ENCODE measurements at places on chromosomes 3 and 15.

GRCh38 chr15:63719281-63719680 lies 114.5 kb downstream of the HERC1 start:
- no peak for DNase-seq

- no peak for DNase-seq
These were observed 3.5 kb downstream of the EIF4A2 start for GRCh38 chr3:186786922-186787321.

- peak; percentile 38 for DNase-seq
These were observed 355.1 kb downstream of the CLSTN2 start for GRCh38 chr3:140290105-140290504.

DNA sequence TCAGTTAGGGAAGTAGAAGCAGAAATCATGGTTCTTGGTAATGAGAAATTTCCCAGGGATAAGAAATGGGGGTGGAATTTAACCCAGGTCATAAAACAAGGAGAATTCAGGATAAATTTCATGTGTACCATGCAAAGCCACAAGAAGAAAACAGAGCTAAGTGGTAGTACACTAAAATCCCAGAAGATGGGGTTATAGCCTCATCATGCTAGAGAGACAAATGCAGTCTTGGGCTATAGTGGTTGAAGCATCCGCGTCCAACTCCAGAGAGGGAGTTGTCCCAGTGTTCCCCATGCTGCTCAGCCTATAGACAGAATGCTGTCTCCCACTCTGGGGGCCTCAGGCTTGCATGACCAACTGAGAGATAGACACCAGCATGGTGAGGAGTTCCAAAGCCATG lies 36.2 kb upstream of the CLRN1 start:
- peak; percentile 53 for DNase-seq

DNA sequence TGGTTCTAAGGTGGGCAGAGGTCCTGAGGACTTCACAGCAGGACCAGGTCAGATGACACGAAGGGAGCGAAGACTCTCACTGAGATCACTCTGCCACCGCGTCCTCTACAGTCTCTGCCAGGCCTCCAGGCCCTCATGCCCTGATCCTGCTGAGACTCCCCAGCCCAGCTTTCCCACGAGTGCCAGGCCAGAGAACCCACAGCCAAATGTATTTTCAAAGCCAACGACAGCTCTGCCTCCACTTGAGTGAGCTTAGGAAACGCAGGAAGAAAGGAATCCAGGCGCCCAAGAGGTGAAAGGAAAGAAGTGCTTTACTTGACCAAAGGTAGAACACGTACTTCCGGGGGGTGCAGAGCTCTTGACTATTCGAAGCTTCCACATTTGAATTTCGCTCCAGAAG lies 275.0 kb downstream of the XXYLT1 start:
- no peak for DNase-seq

DNA sequence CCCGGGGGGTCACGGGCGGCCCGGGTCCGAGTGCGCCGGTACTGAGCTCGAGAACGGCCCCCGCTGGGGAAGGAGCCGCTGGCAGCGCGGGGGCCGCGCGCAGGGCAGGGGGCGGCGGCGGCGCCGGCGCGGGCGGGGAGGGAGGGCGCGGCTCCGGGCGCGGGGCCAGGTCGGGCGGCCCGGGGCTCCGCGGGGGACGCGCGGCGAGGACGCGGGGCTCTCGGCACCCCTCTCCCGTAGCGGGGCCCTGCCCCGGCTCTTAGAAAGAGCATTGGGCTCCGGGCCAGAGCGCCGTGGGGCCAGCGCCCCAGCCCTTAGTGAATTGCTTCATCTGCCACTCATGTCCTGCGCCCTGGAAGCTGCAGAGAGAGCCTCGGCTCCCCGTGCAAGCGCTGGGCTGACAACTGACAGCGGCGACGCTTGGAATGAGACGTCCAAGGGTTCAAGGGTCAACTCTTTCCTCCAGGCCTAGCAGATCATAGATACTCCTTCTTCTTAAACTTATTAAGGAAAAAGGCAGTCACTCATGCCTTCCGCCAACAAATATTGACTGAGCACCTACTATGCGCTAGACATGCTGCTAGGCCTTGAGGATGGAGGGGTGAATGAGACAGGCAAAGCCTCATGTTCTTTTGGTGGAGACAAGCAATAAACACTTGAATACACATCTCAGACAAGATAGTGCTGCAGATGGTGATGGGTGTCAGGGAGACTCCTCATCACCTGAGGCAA lies 140.8 kb downstream of the SMAD6 start:
- DNase-seq, result peak; percentile 48

DNA sequence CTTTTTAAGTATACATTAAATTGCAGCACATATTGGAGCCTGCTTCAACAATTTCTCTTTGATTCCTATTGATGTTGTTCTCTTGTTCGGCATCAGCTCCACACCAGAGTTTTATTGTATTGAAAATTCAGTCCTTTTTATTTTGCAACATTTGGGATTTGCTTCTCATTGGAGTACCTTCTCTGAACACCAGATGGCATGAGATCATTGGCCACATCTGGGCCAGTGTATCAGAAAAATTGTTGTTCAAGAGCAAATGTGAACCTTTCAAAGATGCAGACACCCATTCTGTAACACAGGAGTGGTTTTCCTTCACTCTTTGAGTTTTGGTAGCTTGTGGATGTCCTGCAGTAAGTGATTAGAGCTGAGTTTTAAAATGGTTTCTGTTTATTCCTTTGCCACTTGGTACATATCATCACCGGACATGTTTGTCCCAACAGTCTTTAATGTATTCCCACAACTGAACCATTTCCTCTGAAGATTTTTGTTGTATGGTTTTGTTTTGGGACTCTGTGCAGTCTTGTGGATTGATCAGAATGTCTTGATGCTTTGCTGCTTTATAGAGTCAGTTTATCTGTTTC lies 96.1 kb downstream of the MCTP2 start:
- peak; percentile 40 for DNase-seq

DNA sequence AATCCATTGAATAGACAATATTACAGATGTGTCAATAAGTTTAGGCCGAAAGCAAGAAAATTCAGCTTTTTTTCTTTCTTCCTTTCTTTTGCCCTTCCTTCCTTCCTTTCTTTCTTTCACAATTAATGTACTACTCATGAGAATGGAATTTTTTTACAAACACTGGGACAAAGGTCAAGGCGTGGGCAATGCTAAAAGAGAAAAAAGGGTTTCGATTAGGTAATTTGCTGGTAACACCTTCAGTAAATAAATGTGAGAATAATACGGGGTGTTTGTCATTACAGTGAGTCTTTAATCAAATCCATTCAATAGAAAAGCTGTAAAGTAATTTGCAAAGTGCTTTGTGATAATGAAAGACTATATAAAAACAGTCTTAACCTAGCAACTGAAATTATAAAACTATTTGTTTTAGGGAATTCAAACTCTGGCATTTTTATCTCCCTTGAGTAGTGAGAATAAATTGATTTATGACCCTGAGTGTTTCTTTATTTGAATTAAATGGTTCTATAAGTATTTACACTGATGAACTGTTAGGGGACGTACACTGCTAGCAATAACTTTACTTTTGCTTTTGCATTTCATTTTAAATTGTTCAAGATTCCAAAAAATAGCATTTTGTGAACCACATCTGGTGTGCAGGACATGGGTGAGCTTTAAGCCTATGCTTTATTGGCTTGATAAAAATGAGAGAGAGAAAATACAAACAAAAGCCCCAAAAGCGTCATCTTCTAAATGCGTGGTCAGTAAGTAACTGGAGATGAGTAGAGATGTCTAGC lies 104.2 kb upstream of the THRB start:
- DNase-seq, result peak; percentile 17

DNA sequence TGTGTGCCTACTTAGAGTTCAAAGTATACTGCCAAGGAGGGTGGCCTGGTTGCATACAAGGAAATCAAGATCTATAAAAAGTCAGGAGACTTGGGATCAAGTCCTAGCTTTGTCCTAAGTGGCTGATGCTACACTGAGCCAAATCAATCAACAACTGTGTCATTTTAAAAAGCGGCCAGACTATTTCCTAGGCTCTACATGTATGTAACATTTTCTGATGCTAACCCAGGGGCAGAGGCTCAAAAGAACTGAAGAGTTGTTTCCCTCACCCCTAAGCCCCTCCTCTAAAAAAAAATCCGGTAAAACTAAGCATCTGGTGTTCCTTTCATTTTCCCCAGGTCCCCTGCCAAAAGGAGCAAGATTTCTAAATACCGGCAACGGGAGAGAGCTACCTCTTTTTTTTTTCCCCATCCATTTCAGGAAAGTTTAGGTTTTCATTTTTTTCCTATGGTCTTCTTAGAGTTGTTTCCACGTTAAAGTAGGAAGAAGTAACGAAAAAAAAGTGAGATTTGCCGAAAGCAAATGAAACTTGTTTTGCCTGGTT lies 18.8 kb upstream of the CHD2 start:
- DNase-seq, result no peak

DNA sequence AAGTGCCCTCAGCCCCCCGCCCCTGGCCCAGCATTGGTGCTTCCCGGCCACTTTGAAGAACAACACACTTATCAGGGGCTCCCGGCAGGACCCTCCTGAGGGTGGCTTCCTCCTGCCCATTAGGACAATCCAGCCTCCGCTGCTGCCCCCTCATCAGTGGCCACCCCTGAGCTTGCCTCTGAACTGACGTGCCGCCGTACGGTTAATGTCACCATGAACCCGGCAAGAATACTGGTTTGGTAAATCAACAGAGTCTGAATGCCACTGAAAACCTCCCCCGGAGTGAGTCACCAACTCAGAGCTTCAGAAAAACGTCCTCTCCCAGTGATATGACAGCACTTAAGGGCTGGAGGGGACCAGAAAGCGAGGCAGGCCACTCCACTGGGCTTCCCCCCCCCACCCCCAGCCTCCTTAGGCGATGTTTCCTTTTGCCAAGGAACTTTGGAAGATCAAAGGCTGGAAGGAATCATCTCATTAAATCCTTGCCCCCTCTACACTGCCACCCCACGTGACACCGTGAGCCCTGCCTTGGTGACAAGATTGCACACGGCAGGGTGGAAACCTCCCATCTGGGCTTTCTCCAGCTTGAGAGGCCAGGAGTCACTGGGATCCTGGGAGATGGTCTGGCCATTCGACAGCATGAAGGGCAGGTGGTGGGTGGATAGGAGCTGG lies 142.1 kb downstream of the NUP210 start:
- DNase-seq, result peak; percentile 36

- no peak for DNase-seq
These were observed 43.2 kb downstream of the LDHAL6B start for GRCh38 chr15:59249816-59250215.

- DNase-seq, result peak; percentile 28
These were observed 3.0 kb downstream of the DUOXA1 start for GRCh38 chr15:45126535-45127158.

GRCh38 chr15:99997112-99997651 lies 263.9 kb upstream of the LYSMD4 start:
- no peak for DNase-seq

GRCh38 chr3:55558316-55558715 lies 71.2 kb upstream of the WNT5A start:
- DNase-seq, result peak; percentile 9

DNA sequence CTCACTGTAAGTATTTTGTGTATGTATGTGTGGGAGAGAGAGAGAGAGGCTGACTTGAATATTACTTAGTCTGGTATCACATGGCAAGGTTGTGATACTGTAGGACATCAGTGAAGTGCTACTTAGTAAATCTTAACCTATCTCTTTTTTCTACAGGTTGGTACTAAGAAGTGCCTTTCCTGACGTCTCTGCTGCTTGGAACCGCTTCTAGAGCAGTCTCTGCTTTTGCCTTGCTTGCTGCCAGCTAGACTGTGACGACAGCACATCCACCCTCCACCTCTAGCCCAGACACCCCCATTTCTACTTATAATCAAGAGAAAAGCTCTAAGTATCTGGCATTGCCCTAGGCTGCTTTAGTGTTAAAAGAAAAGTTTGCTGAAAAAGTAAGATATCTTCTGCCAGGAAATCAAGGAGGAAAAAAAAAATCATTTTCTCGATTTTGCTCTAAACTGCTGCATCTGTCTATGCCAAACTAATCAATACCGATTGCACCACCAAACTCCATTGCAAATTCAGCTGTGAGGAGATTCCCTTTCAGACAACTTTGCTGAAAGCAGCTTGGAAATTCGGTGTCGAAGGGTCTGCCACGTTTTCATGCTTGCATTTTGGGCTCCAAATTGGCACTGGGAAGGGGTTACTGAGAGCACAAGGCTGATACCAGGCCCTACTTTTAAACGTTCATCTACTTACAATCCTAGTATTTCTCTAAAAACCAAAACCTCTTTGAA lies 30.7 kb downstream of the MBNL1 start:
- no peak for DNase-seq

GRCh38 chr15:73617301-73617831 lies 15.8 kb downstream of the NPTN start:
- DNase-seq, result no peak

DNA sequence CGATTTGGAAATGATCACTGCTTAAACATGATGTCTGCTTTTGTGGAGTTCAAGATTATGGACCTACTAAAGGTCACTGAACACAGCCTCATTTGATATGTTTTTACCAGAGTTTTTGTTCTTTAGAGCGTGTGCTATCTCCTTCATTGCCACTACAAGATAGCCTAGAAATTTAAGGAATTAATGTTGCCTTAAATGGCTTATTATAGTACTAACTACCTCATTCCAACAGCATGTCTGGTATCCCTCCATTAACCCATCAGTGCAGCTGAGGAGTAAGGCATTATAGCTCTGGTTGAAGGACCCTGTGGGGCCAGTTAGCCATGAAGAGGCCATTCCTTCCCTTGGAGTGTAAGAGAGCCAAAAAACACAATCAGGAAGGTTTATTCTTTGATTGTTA lies 2.3 kb upstream of the FAM43A start:
- no peak for DNase-seq

DNA sequence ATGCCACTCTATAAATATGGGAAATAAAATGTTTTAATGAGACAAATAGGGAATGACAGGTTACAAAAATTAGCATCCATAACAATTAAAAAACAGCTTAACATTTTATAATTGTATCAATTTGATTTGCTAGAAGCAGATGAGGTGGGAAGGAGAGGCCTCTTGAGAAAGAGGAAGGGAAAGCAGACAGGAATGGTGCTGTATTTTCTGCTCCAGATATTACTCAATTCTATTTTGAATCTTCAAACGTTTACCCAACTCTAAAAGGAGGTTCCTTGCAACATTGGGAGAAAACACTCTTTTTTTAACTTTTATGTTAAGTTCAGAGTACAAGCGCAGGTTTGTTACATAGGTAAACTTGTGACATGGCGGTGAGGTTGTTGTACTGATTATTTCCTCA lies 44.9 kb upstream of the ALDH1A3 start:
- no peak for DNase-seq

DNA sequence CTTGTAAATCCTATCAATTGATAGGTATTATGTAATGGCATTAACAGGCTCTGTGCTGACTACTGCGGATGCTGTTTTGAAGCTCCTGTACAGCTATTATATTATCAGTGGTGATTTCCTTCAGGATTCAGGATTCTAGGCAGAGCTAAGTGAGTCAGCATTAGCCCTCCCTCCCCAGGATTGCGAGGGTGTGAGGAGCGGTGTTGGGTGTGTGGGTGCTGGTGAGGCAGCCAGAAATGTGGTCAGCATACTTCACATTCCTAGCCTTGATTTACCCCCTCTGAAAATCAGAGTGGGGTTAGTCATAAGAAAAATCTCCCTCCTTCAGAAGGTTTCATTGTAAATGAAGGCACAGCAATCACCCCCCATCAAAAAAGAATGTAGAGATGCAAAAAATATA lies 72.5 kb downstream of the SNTN start:
- DNase-seq, result peak; percentile 92

Data from brain microvascular endothelial cell (primary cell).